ENCODE measurements at places on chromosomes 4 and X. TPM values are rescaled to one million over a fixed set of nuclear protein-coding genes. Genes with fewer than 3 reads are reported as not detected.

- H3K4me1 ChIP-seq: no peaks in the 10 kb centered on the region
- H3K27ac ChIP-seq: no peak overlapping the region
- no peak for DNase-seq
- H3K36me3 ChIP-seq: no peaks in the 10 kb centered on the region
- H3K4me3 ChIP-seq: no peak overlapping the region
These were observed 115.0 kb downstream of the CEP44 start for GRCh38 chr4:174398728-174399127.

GRCh38 chr4:152206646-152207377 is 329.1 kb downstream of the FBXW7 start:
- no peak overlapping the region for H3K4me3 ChIP-seq
- H3K27ac ChIP-seq: peak overlapping the region; percentile 22
- H3K36me3 ChIP-seq: no peaks in the 10 kb centered on the region

- no peak for DNase-seq
- H3K27ac ChIP-seq: no peak overlapping the region
- H3K36me3 ChIP-seq: no peaks in the 10 kb centered on the region
- H3K27me3 ChIP-seq: peaks cover 15% of the 10 kb centered on the region
- peaks cover 33% of the 10 kb centered on the region for H3K4me1 ChIP-seq
- H3K4me3 ChIP-seq: peak overlapping the region; percentile 73
These were observed 1.4 kb downstream of the MAMLD1 start for GRCh38 chrX:150364347-150365050.

Gene CACNA1F
- polyA plus RNA-seq: 0.07 TPM

GRCh38 chr4:7903791-7904516 is 35.7 kb downstream of the AFAP1 start:
- no peak overlapping the region for H3K4me3 ChIP-seq
- no peak overlapping the region for H3K27ac ChIP-seq
- DNase-seq: no peak
- peaks cover 7% of the 10 kb centered on the region for H3K27me3 ChIP-seq
- H3K36me3 ChIP-seq: no peaks in the 10 kb centered on the region
- H3K4me1 ChIP-seq: no peaks in the 10 kb centered on the region

Gene CLTRN
- polyA plus RNA-seq: not detected

Gene TAF7L
- polyA plus RNA-seq: not detected

- no peak overlapping the region for H3K4me3 ChIP-seq
- no peaks in the 10 kb centered on the region for H3K4me1 ChIP-seq
- no peaks in the 10 kb centered on the region for H3K27me3 ChIP-seq
- no peak overlapping the region for H3K27ac ChIP-seq
These were observed 30.4 kb downstream of the CLDN34 start for GRCh38 chrX:9997524-9997923.

Gene GSX2
- not detected for polyA plus RNA-seq

- peaks cover 15% of the 10 kb centered on the region for H3K27me3 ChIP-seq
- H3K36me3 ChIP-seq: no peaks in the 10 kb centered on the region
- no peak for DNase-seq
- H3K4me3 ChIP-seq: peak overlapping the region; percentile 79
- peak overlapping the region; percentile 81 for H3K27ac ChIP-seq
These were observed 1.0 kb downstream of the TRMT44 start for GRCh38 chr4:8441499-8442091.
